ENCODE measurements at places on chromosomes 7 and 10.

GRCh38 chr10:299512-299911, 164.3 kb downstream of the ZMYND11 start:
- DNase-seq, result no peak

GRCh38 chr7:29605671-29606070, 42.0 kb downstream of the PRR15 start:
- DNase-seq, result no peak

- DNase-seq, result no peak
Observed at GRCh38 chr7:3943779-3944520, 642.9 kb downstream of the SDK1 start.

DNA sequence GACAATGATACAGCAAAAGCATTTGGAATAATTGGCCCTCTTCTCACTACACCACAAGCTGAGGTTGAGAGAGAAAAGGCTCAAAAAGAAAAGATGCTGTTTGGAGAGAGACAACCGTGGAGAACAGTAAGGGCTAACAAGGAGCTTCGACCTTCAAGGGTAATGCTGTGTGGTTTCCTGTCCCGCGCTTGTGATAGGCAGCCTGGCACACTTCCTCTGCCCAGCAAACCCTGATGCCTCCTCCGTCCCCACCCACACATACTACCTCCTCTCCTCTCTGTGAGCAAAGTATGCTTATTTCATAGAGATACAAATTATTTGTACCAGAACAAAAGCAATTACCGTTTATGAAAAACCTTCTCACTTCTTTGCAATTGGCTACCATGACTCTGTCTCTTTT, 755.4 kb downstream of the KCNMA1 start:
- no peak for DNase-seq

DNA sequence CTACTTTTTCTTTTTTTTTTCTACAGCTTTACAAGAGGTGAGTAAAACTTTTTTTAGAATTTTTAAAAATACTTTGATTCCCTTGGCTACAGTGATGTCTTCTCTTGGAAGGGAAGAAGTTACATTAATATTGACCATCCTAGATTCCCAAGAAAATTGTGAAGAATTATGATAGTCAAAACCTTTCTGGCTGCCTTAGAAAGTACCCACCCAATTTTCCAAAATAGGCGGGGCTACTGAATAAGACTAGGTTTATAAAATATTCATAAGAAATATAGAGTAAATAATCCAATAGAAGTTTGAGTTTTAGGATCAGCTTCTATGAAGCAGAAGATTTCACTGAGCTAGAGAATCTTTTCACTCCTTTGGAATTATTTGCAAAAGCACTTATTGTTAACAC, 3.0 kb downstream of the COL1A2 start:
- no peak for DNase-seq

- DNase-seq, result no peak
Observed at GRCh38 chr7:47591089-47591654, 9.3 kb upstream of the TNS3 start.

DNA sequence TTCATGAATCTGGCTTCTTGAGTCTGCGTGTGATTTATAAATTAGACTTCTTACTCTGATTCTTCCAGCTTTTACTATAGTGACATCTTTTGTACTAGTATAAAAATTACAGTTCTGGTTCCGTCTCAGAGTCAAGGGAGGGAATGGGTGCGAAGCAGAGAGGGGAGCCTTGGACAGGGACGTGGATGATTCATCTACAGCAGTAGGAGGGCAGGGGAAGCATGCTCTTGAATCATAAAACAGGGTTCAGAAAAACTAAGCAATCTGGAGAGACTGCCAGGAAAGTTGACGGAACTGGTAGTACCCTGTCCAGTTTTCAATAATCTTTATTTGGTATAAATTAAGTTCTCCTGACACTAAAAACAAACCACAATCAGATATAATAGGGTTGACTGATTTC, 58.1 kb downstream of the ITGA8 start:
- DNase-seq, result no peak

- no peak for DNase-seq
Observed at GRCh38 chr7:102008535-102009262, 191.3 kb downstream of the CUX1 start.

- DNase-seq, result no peak
Observed at GRCh38 chr10:62306663-62307062, 38.0 kb upstream of the RTKN2 start.

GRCh38 chr10:11009471-11010308, 8.0 kb upstream of the CELF2 start:
- DNase-seq, result peak; percentile 58

DNA sequence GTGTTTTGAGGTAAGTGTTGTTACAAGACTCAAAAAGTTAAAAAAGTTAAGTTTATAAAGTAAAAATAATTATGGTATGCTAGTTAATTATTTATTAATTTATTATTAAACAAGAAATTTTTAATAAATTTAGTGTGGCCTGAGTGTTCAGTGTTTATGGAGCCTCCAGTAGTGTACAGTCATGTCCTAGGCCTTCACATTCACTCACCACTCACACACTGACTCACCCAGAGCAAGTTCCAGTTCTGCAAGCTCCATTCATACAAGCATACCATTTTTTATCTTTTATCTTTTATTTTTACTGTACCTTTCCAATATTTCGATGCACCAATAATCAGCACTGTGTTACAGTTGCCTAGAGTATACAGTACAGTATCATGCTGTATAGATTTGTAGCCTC, 381.2 kb upstream of the MGMT start:
- DNase-seq, result no peak

GRCh38 chr7:151697942-151698341, 178.2 kb upstream of the RHEB start:
- DNase-seq, result no peak

- no peak for DNase-seq
Observed at GRCh38 chr10:132248455-132249225, 59.1 kb downstream of the STK32C start.

DNA sequence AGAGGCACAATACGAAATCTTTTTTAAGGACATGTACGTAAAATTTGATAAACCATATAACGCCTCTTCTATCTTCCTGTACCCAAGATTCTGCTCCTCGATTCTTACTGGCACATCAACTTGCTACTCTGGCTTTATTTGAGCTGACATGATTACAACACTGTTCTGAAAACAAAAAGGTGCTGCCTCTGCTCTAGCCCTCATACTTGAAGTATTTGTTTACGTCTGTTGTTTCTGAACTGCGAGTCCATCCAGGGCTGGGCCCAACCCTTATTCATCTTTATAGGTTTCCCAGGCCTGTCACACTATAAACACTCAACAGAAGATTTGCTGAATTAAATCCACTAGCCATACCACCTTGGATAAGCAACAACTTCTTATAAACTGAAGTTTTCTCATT, 96.2 kb upstream of the SVIL start:
- DNase-seq, result no peak

GRCh38 chr7:123824754-123825067, 20.3 kb upstream of the HYAL4 start:
- DNase-seq, result no peak
